Stimulated activated naive CD4-positive, alpha-beta T cell (primary cell): ENCODE measurements at places on chromosomes 6 and 20.

GRCh38 chr6:75349262-75349984 is 64.8 kb upstream of the TMEM30A start:
- no peak for DNase-seq

- DNase-seq = no peak
These were observed 5.5 kb downstream of the CASP8AP2 start for GRCh38 chr6:89834884-89835792.

DNA sequence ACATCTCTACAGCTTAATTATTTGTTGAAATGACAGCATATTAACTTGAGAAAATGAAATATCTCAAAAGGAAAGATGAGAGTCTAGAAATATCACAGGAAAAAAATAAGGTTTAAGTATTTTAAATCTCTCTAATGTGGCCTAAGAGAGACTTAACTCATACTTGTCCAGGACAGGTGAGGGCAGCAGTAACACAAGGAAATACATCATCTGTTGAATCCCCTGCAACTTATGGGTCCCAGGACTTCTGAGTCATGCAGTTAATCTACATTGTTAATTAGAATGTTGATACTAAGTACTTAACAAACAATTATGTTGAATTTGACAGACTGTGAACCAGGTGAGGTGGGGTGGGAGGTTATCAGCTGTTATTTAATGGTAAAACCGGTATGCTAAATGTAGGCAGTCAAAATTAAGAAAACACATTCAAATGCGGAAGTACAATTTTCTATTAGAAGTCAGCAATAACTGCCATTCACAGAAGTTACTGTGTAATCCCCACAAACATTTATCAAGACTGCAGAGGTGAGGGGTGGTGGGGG is 87.9 kb downstream of the CEP57L1 start:
- no peak for DNase-seq

DNA sequence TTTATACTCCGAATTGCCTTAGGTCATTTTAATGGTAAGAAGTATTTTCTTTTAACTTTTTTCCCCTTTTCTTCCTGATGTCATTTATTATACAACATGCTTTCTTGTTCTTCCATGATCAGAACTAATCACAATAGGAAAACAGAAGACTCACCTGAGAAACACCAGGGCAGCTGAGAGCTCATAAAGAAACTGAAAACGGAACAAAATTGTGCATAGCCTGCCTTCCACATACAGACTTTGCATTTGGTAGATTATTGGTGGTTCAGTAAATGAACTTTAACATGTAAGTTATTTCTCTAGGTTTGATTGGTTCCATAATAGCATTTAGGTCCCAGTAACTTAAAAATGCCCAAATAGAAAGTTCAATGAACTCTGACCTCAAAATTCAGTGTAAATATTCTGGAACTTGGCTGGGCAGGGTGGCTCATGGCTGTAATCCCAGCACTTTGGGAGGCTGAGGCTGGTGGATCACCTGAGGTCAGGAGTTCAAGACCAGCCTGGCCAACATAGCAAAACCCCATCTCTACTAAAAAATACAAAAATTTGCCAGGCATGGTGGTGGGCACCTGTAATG is 161.1 kb upstream of the DTNBP1 start:
- no peak for DNase-seq

DNA sequence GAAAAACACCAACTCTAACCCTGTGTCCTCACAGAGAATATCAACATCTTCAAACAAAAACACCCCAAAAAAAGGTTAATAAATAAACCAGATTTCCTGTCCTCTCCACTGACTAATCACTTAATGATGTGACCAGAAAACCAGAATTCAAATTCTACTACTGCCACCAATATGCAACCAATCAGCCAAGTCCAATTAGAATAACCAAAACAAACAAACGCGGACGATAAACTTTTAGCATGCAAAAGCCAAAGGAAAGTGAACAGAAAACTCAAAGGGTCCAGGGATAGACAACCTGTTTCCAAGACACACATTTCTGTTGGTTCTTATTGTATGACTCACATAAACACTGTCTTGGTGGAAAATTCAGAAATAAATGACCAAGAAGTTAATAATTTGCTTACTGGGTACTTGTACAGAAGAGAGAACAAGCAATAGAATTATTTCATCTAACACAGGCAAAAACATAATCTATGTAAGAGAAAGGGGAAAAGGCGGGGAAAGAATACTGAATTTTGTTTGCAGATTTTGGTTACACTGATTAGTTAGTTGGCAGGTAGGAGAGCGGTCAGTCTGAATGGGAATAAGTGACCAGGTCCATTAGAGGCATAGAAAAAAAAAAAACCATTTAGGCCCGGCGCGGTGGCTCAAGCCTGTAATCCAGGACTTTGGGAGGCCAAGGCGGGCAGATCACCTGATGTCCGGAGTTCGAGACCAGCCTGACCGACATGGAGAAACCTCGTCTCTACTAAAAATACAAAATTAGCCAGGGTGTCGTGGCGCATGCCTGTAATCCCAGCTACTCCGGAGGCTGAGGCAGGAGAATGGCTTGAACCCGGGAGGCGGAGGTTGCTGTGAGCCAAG is 34.1 kb downstream of the HFE start:
- DNase-seq = no peak

GRCh38 chr6:894274-894673 is 201.3 kb upstream of the EXOC2 start:
- DNase-seq = no peak

- no peak for DNase-seq
These were observed 68.0 kb upstream of the NXT1 start for GRCh38 chr20:23282546-23282945.

DNA sequence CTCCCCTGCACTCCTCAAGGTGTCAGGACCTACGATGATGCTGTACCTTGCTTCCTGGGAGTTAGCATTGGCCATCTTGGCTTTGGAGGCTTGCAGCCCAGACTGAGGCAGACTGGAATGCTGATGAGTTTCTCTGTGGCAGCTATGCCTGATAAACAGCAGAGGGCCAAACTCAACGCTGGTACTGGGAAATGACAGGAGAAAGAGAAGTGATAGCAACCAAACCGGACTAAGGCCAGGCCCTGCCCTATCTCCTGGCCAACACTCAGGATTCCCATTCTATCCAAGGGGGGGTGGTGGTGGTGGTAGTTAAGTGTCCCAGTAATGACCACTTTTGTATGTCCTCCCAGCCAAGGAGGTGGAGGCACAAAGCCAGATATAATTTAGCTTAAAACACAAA is 90.0 kb upstream of the DTNBP1 start:
- no peak for DNase-seq
